ENCODE measurements at places on chromosomes 1 and 21.

- no peak for DNase-seq
These were observed 711.4 kb downstream of the MATN1 start for GRCh38 chr1:30011970-30012369.

- no peak for DNase-seq
These were observed 60.4 kb downstream of the FYB2 start for GRCh38 chr1:56758794-56759193.

GRCh38 chr1:161676958-161677689 lies 14.2 kb downstream of the FCGR2B start:
- DNase-seq = no peak

DNA sequence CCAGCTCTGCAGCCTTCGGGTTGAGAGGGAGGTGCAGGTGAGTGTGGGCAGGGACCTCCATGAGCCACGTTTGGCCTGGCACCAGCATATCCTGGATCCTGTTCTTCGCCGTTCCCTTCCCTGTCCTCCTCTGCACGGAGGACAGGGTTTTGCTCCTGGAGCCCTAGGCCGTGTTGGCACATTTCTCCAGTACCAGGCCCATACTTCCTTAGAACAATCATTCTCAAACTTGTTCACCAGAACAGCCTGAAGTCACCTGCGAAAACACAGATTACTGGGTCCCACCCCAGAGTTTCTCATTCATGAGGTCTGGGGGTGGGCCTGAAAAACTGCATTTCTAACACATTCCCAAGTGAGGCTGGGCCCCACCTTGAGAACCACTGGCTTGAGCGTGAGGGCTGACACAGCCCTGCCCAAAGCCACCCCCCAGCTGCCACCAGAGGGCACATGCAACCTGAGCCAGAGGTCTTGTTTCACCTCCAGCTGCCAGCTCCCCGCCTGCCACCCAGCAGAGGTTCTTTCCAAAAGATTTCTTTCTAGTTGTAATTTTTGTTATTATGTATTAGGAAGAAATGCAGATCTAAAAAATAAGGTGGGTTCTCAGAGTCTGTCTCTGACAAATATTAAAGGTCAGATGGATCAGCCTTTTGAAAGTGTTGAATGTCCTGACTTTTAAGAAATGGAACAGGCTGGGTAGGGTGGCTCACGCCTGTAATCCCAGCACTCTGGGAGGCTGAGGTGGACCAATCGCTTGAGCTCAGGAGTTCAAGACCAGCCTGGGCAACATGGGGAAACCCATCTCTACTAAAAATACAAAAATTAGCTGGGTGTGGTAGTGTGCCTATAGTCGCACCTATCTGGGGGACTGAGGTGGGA lies 39.6 kb upstream of the LDLRAP1 start:
- DNase-seq = no peak

DNA sequence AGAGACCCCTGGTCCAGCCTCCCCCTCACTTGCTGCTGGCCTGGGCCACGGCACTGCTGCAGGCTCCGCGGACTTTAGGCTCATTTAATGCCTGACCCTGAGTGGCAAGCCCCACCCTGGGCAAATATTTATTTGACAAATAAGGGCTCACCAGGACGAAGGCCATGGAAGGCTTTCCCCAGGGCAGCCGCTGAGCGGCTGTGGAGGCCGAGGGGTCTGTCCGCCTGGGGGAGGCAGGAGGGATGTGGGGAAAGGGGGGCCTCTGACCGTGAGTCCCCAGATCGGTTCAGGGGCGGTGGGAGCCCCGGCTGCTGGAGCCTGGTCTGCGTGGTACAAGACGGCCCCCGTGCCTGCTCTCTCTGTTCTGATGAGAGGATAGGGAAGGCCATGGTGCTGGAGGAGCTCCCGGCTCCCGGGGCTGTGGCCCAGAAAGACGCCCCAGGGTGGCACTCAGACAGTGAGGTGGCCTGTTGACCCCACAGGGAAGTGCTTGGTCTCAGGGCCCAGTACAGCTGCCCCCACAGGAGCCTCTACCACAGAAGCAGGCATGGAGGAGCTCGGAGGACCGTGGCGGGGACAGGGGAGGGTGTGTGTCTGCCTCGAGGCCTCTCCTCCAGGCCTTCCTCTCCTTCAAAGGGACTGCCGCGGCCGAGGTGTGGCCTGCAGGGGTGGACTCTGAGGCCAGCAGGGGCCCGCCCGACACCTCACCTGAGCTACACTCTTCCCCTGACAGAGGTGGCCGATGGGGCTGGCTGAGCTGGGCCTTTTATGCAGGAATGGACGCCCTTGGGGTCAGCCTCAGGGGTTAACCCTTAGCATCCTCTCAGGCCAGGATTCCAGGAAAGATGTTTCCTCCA lies 9.1 kb upstream of the C1orf159 start:
- no peak for DNase-seq

DNA sequence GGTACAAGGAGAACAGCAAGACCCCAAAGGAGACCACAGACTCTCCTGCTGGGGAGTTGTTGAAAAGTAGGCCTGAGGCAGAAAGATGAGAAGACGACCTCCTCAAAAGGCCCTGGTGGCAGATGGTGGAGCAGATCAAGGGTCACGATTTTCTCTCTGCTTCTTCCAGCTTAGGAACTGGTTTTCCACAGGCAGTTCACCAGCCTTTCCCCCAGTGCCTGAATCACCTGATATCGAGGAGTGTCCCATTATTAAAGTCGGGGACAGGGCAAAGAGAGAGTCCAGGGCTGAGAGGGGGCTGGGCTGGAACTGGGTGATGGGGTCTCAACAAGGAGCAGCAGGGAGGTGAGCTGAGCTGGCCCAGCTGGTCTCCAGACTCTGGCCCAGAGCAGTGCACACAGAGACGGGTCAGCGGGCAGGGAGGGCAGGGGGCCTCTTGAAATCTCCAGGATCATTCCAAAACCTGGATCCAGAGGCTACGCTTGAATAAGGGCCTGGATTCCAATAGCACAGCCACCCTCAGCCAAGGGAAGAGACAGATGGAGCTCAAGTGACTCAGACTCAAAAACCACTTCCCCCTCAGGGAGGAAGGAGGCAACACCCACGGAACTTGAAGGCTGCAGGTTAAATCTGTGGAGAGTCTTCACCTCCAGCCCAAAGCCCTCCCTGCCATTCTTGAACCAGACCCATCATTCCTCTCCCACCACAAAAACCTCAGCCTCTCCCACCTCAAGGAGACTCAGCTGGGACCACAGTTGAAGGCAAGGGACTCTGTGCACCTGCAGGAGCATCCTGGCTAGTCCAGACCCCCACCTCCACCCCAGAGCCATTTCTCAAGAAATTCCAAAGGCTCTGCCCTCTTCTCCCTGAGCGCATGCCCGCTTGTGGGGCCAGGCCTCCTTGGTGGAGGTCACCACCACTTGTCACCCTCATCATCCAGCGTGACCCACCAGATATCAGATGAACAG lies at the start of gene S100A5:
Gene S100A5, minus strand, starts transcription at position 541 of the 968 bp plus-strand sequence. CDS start 743 bp downstream, outside the sequence.
- DNase-seq = no peak

DNA sequence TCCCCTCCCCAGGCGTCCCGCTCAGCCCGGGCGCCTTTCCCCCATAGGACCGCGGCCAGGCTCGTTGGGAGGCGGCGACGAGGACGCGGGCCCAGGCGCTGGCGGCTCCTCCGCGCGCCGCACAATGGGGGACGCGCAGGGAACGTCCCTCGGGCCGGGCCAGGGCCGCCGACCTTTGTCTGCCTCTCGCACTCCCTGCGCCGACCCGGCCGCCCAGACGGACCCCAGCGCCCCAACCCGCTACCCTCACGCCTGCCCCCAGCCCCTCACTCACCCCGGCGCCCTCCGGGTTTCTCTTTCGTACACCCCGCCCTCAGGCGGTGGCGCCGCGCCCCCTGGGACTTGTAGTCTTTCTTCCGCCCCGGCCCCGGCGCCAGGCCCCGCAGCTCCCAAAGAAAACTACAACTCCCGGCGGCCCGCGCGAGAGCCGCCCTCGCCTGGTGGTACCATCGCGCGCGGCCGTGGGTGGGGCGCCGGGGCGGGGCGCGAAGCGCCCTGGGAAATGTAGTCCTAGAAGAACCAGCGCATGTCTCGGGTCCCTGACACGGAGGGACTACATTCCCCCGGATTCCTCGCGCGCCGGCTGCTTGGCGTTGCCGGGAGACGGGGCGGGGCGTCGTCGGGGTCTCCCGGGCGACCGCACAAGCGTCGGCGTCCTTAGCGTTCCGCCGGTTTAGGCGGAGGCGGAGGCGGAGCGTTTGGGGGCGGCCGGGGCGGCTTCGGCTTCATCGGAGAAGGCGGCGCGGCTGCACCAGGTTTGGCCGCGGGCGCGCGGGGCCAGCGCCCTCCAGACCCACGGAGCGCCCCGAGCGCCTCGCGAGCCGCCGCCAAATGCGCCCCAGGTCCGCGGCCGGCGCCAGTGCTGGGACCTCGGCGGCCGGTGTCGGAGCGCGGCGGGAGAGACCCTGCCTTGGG lies at the start of gene C1orf159:
Gene C1orf159, minus strand, starts transcription at position 304 of the 915 bp plus-strand sequence. CDS start 24,546 bp downstream, outside the sequence.
- DNase-seq = peak; percentile 95

GRCh38 chr1:76425201-76426145 lies 350.9 kb downstream of the ST6GALNAC3 start:
- DNase-seq = peak; percentile 74

GRCh38 chr1:200437556-200438203 lies 27.8 kb upstream of the ZNF281 start:
- no peak for DNase-seq

DNA sequence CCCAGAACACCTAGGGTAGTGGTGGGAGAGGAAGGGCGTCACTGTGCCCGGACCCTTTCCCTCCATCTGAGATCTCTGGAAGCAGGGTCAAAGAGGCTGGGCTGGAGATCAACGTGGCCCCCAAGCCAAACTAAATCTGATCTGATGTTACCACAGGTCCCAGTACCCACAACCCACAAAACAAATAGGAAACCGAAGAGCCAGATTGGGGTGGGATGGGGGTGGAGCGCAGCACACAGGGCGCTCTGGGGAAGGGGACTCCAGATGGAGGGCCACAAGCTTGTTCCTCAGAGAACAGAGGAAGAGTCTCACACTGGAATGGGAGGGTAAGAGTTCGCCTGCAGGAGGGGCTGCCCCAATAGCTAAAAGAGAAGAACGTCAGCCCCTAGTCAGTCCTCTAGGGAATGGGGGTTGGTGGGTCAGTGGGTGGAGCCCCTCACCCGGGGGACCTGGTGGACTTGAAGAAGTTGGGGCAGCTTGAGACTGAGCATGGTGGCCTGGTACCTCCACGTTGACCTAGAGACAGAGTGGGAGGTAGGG lies 1.5 kb downstream of the PAQR6 start:
- no peak for DNase-seq

- DNase-seq = no peak
These were observed 25.7 kb downstream of the WARS2 start for GRCh38 chr1:119114786-119115185.

GRCh38 chr1:231683439-231684165 lies 57.0 kb downstream of the DISC1 start:
- DNase-seq = no peak

DNA sequence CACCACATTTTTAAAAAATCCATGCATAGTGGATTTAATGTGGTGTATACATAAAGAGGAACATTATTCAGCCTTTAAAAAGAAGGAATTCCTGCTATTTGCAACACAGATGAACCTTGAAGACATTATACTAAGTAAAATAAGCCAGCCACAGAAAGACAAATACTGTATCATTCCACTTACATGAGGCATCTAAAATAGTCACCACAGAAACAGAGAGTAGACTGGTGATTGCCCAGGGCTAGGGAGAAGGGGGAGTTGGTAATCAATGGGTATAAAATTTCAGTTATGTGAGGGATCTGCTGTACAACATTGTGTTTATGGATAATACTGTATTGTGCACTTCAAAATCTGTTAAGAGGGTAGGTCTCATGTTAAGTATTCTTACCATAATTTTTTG lies 10.0 kb downstream of the FAM163A start:
- no peak for DNase-seq

- no peak for DNase-seq
These were observed 2.3 kb downstream of the PTPRU start for GRCh38 chr1:29238620-29239002.

DNA sequence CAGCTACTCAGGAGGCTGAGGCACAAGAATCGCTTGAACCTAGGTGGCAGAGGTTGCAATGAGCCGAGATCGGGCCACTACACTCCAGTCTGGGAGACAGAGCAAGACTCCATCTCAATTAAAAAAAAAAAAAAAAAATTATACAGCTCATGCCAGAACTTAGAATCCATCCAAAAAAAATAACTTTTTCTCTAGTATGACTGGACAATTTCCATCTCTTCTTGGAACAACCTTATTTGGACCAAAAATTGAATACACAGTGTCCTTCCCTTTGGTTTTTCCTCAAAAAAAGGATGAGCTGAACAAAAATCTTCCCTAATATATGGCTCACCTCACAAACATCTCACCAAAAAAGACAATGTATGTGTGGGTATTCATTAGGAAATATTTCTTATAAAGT lies 73.7 kb downstream of the TOR3A start:
- DNase-seq = no peak

DNA sequence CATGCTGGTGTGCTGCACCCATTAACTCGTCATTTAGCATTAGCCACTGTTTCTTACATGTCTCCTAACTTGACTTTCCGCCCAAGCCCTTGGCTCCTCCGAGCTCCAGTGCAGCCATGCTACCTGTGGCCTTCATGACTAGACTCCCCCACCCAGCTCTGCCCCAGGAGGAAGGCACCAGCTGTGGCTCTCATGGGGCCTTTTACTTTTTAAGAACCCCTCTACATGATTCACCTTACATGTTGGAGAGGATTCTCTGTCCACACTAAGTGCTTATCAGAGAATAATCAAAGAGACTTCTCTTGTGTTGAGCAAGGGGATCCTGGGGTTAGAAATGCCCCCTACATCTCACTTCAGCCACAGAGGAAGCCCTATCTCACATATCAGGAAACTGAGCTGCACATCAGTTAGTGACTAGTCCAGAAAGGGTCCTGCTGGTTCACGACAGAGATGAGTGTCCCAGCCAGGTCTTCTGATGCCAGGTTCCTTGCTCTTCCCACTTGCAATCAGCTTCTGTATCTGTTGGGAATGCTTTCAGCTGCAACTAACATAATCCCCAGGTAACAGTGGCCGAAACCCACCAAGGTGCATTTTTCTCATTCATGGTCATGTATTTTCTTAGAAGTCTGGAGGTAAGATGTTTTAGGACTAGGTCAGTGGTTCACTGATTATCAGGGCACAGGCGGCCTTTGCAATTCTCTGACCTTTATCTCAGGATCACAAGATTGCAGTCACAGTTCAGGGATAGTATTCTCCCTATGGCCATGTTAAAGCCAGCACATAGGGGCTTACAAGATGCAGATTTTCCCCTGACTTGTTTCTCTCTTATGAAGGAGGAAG lies 45.9 kb downstream of the KLHDC7A start:
- DNase-seq = no peak

DNA sequence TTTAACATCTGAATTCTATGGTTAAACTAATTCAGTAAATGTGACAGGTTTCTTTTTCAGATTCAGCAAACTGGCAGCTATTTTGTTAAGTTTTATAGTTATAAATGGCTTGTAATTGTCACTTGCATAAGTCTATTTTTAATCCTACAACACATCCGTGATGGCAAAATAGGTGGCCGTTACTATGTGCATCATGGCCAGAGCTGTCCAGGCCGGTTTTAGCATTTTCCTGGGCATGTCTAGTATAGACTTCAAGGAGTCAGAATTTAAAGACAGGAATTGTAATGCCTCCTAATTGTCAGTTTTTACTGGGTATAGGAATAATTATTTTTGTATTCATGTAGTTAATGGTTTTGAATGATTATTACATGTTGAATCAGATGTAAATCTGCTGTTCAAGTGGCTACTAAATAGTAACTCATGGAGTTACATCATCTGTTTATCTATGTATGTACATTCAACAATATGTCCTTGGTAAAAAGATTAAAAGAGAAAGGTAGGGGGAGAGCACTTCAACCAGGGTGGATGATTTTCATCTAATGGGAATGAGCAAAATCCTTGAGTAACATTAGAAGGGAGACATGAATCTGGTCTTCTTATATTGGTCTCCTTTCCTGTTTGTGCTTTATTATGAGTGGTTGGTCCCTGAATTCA lies 3.2 kb upstream of the B3GALT2 start:
- DNase-seq = no peak

GRCh38 chr1:39632323-39632681 lies 7.1 kb downstream of the HEYL start:
- no peak for DNase-seq
